ENCODE measurements at places on chromosomes 1 and 21. TPM values are rescaled to one million over a fixed set of nuclear protein-coding genes. Genes with fewer than 3 reads are reported as not detected.
A peak's percentile ranks its signal among the peaks of the same experiment; 100 is the strongest.

GRCh38 chr21:29730281-29730680, 209.5 kb downstream of the GRIK1 start:
- H3K4me1 ChIP-seq, result no peaks in the 10 kb centered on the region
- H3K27ac ChIP-seq, result no peak overlapping the region
- no peak overlapping the region for H3K4me3 ChIP-seq
- H3K27me3 ChIP-seq, result no peaks in the 10 kb centered on the region
- DNase-seq, result no peak

DNA sequence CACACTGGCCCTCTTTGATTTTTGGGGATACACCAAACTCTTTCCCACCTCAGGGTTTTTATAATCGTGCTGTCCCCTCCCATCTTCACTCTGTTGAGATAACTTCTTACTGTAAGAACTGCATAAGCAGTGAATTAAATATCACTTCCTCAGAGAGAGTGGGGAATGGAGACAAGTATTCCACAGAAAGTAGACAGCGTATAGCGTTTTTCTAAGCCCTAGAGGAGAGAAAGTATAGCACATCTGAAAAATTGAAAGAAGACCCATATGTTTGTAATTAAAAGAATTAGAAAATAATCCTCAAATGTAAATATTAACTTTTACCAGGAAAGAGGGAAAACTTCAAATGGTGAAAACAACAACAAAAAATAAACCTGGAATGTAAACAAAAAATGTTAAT, 67.3 kb downstream of the GPR161 start:
- H3K27ac ChIP-seq, result no peak overlapping the region
- H3K27me3 ChIP-seq, result no peaks in the 10 kb centered on the region
- H3K4me1 ChIP-seq, result no peaks in the 10 kb centered on the region

- no peaks in the 10 kb centered on the region for H3K36me3 ChIP-seq
- H3K27ac ChIP-seq, result no peak overlapping the region
- peak; percentile 94 for DNase-seq
- H3K27me3 ChIP-seq, result no peaks in the 10 kb centered on the region
- peak overlapping the region; percentile 82 for H3K4me3 ChIP-seq
These were observed 8.9 kb upstream of the LEMD1 start for GRCh38 chr1:205430696-205431305.

DNA sequence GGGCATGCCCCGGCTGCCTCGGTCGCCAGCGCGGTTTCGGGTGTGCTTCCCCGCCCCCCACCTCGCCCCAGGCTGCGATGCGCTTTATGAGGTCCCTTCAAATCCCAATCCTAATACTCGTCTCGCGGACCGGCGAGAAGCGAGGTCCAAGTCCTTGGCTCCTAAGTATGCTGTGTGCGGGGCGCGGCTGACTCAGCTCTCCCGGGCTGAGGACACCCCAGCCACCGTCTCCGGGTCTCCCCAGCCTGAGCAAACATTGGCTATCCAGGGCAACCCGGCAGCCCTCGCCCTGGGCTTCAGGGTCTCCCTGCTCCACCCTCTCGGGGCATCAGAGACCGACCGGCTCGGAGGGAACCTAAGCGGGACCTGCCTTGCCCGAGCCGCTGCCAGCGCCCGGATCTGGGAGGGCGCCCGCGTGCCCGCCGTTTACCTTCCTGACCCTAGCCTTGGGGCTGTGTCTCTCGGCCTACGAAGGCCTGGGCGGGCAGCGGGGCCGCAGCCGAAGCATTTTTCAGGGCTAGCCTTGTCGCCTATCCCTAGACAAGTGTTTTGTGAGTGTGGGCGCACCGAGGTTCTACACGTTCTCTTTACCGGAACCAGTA, 1.2 kb downstream of the ITPKB start:
- peaks cover 34% of the 10 kb centered on the region for H3K36me3 ChIP-seq
- H3K4me3 ChIP-seq, result peak overlapping the region; percentile 94
- peaks cover 19% of the 10 kb centered on the region for H3K4me1 ChIP-seq
- no peaks in the 10 kb centered on the region for H3K27me3 ChIP-seq
- H3K27ac ChIP-seq, result no peak overlapping the region
- peak; percentile 84 for DNase-seq

GRCh38 chr1:21034725-21035628, 141.7 kb downstream of the EIF4G3 start:
- H3K27me3 ChIP-seq, result no peaks in the 10 kb centered on the region
- DNase-seq, result no peak
- no peak overlapping the region for H3K27ac ChIP-seq
- H3K4me1 ChIP-seq, result no peaks in the 10 kb centered on the region
- H3K4me3 ChIP-seq, result no peak overlapping the region
- peaks cover 4% of the 10 kb centered on the region for H3K36me3 ChIP-seq

- no peaks in the 10 kb centered on the region for H3K36me3 ChIP-seq
- no peaks in the 10 kb centered on the region for H3K27me3 ChIP-seq
- no peak overlapping the region for H3K27ac ChIP-seq
- H3K4me1 ChIP-seq, result no peaks in the 10 kb centered on the region
- no peak for DNase-seq
- no peak overlapping the region for H3K4me3 ChIP-seq
These were observed 18.8 kb downstream of the VPS26C start for GRCh38 chr21:37248298-37248697.

DNA sequence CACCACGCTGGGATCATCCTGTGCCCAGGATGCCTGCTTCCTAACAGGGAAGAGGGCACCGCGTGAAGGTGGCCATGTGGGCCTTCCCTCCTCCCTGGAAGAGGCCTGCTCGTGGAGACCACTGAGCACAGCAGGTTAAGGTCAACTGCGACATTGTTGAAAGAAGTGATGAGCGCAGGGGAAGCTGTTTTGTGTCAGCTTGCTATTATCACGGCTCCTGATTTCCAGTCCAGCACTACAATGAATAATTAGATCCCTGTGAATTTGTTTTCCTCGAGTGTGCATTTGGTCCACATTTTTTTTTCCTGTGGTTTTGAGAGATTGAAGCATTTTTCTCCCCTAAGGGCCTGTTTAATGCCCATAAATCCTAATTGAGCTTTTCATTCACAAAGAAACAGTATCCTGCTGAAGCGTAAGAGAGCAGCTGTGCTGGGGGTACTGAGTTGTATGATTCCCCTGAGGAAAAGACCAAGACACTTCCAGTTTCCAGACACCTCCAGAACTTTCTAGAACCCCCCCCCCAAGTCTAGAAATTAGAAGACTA, 204.9 kb downstream of the KCNJ6 start:
- H3K27ac ChIP-seq, result peak overlapping the region; percentile 53
- peak; percentile 71 for DNase-seq
- H3K4me3 ChIP-seq, result no peak overlapping the region
- H3K27me3 ChIP-seq, result no peaks in the 10 kb centered on the region
- no peaks in the 10 kb centered on the region for H3K36me3 ChIP-seq

DNA sequence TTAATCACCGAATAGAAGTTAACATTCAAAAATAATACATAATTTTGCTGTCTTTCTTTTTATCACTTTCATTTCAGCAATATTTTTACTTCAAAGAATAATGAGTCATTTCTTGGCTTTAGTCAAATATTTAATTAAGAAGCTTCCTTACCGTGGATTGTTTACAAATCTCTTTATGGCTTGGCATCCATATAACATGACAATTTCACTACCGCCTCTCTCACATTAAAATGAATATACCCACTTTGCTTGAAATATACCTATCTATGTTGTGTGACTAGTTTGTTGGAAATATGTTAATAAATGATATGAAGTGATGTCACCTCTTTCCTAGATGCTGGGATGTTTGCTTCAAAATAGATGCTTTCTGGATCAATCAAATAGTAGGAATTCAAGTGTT, 1203.9 kb downstream of the AMY1C start:
- no peak overlapping the region for H3K27ac ChIP-seq
- H3K4me3 ChIP-seq, result no peak overlapping the region
- DNase-seq, result no peak
- H3K36me3 ChIP-seq, result no peaks in the 10 kb centered on the region

DNASE2B gene
- not detected for total RNA-seq

UBXN10 gene
- 1.7 TPM for total RNA-seq

TBX15 gene
- not detected for total RNA-seq

FAM131C gene
- 0.66 TPM for total RNA-seq

GRHL3 gene
- total RNA-seq, result 1.8 TPM

KRTAP12-2 gene
- total RNA-seq, result 1.2 TPM

MAN1C1 gene
- 5.1 TPM for total RNA-seq

LMX1A gene
- total RNA-seq, result 0.13 TPM

AVPR1B gene
- 0.11 TPM for total RNA-seq

SYT6 gene
- total RNA-seq, result 6.3 TPM

RGS5 gene
- 45.7 TPM for total RNA-seq

ZNF695 gene
- total RNA-seq, result 16.4 TPM

Data from endodermal cell (in vitro differentiated cells).